HCEC 1CT (cell line): ENCODE measurements at places on chromosomes 12 and 14.

DNA sequence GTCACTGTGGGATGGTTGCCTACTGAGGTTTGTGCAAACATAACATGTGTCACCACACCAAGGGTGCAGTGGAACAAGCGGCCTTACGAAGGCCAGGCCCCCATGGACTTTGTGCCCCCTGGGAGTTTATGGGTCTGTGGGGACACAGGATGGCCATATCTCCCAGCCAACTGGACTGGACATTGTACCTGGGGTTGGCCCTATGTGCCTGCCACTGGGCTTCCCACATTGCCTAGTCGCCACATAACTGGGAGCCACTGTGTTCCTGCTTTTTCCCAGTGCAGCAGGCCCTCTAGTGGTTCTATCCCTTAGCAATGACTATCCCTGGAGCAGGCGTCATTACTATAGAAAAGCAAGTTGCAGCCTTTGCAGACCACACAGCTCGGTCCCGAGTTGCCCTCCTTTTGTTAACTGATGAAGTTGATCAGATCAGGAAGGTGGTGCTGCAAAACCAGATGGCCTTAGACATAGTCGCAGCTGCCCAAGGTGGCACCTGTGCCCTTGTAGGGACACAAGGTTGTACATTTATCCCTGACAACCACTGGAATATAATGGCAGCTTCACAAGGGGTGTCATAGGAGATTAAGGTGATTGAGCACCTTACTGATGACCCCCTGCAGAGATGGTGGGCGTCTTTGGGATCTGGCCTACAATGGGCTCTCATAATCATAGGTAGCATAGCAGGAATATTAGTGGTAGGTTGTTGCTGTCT is 15.2 kb upstream of the RNASE12 start:
- peak; percentile 31 for DNase-seq

DNA sequence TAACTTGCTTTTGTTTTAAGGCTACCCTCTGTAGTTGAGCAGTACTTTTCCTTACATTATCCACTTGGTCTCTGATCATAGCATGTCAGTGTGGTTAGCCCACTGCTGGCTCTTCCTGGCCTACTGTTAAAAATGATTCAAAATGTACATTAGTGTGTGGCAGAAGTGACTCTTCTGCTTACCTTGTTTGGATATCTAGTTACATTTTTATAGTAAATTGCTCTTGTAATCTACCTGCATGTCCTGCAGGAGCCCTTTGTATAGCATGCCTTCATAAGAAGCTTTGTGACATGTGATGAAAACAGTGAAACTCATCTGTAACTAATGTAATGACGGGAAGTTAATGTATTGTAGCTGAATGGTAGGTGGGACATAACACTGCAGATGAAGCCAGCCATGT is 8.1 kb downstream of the SPATS2 start:
- DNase-seq: no peak

DNA sequence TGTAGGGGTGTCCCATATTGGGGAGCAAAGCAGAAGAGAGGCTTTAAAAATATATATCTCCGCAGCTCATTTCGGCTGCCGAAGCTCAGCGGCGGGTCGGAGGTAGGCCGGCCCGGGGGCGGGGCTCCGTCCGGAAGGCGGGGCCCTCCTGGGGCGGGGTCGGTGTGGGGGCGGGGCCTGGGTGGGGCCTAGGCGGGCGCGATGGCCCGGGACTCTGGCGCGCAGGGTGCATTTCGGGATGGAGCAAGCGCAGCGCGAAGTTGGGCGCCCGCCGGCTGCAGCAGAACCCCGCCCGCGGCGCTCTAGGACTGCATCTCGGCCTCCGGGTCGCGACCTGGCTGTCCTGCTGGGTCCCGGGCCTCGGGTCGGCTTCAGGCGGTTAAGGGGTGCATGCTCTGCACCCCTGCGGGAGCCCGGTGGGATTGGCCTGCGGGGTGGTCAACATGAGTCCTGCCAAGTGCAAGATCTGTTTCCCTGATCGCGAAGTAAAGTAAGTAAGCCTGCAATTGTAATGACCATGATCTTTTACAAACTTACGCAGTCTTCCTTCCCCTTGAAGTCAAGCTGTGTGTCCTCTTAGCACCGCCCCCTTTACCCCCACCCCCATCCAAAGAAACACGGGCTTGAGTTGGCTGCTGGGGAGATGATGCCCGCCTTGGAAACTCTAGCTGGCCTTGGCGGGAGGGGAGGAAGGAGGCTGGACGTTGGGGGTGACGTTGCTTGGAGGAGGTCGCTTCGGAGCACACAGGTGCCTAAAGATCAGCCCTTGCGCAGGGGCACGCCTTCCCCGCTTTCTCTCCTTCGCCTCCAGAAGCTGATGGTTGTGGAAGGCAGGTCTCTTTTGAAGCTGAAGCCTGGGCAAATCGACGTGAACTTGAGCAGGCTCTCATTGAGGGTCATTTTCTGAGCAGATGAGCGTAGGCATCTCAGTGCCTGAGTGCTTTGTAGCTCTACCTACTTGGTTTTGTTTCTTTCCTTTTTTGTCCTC is 38.4 kb downstream of the ACACB start:
- peak; percentile 59 for DNase-seq

DNA sequence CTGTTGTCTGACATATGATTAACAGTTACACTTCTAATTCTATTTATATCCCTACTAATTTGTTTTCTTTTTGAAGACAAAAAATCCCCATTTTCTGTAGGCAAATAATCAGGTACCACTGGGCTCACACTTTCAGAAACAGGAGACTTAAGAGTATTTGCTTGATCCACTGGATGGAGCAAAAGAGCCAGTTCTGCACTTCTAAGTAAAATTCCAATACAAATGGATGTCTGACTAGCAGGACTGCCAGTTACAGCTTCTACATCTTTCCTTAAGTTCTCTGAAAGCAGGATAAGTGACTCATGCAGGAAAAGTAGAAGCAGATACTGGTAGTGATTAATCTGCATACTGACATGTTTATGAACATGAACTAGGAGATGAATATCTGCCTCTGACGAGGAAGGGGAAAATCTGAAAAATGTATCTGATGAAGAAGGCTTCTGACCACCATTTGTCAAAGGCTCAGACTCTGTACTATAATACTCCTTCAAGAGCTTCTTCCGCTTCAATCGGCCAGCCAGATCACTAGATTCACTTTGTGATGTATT is 73.8 kb upstream of the ANKS1B start:
- peak; percentile 94 for DNase-seq

DNA sequence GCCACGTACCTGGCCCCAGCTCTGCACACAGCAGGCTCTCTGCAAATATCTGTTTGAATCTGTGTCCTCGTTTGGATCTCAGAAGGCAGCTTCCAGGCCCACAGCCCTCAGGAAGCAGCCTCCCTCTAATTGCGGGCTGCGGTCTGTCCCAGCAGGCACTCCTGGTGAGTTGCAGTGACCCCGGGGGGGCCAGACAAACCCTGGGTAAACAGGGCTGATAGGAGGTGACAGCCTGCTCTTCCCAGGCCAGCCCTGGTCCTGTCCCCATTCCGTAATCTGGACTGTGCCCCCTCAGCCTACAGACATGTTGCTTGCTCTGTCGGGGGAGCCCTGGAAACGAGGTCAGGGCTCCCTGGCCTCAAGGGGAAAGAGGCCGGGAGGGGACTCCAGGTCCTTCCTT is 2.0 kb downstream of the FOXN4 start:
- DNase-seq: no peak

DNA sequence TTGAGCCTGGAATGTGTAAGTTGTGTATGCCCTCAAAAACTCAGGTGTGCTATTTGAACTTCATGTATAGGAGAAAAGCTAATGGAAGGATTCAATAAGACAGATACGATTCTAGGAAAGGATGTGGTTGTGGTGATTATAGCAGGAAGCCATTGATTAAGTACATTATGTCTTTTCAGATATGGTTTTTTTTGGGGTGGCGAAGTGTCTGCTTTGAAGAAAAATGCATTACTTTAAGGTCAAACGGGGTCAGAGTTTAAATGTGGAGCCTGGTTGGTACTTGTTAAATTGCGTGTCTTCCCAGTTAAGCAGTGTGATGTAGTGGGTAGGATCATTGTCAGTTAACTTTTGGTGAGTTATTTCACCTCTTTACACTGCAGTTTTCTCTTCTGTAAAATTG is 13.0 kb upstream of the NUP107 start:
- DNase-seq: no peak

GRCh38 chr12:42235426-42235825 is 2.6 kb downstream of the YAF2 start:
- DNase-seq: no peak

DNA sequence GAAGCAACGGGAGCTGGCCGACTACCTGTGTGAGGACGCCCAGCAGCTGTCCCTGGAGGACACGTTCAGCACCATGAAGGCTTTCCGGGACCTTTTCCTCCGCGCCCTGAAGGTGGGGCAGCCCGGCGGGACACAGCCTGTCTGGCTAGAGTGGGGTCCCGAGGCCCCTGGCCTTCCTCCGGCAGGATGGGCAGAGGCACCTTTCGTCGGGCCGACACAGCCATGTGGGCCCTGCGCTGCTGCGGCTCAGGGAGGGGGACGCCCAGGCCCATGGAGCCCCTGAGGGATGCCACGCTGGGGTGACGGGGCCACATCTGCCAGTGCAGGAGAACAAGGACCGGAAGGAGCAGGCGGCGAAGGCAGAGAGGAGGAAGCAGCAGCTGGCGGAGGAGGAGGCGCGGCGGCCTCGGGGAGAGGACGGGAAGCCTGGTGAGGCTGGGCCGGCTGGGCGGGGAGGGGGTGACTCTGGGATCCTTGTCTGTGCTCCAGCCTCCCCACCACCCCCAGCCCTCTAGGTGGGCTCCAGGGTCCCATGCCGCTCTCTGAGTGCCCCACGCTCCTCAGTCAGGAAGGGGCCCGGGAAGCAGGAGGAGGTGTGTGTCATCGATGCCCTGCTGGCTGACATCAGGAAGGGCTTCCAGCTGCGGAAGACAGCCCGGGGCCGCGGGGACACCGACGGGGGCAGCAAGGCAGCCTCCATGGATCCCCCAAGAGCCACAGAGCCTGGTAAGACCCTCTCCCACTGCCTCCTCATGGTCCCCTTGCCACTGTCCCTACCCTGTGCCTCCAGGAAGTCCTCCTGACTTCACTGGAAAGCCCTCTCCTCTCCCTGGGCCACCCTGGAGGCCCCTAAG is 10.9 kb upstream of the ADSS1 start:
- no peak for DNase-seq

DNA sequence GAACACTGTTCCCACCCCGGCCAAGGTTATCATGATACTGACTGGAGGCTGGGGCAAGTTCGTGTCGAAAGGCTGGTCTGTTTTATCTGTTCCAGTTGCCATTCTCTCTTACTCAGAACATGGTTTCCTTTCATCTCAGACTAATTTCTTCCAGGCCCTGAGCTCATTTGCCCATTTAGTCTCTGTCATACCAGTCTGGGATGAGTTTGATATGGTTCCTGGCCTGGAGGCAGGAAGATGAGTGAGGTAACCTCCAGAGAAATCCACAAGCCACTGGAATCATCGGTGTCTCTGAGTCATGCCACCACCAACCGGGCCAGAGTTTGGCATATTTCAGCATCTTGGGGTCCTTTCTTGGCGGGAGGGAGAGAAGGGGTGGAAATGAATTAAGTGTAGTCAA is 114.7 kb downstream of the NTF3 start:
- DNase-seq: no peak

GRCh38 chr12:126342866-126343265 is 1277.6 kb downstream of the AACS start:
- DNase-seq: no peak

GRCh38 chr12:115990241-115990640 is 287.3 kb downstream of the MED13L start:
- DNase-seq: no peak

DNA sequence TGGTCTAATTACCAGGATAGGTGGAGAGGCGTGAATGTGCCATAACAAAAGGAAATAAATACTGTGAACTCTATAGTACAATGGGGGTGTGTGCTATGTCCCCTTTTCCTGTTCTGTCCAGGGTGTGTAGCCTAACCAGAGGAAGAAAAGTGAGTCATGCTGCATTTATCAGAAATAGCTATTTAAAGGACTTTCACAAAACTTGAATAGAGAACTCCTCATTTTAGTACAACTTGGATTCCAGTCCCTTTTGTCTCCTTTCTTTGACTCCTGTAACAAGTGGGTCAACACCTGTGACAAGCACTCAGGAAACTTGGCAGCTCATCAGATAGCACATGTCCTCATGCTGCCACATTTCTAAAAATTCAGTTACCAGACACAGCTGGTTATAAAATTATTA is 123.4 kb downstream of the CCDC91 start:
- peak; percentile 47 for DNase-seq

GRCh38 chr12:105225505-105226015 is 10.4 kb downstream of the APPL2 start:
- no peak for DNase-seq

- DNase-seq: no peak
These were observed 586 bp downstream of the TTC6 start for GRCh38 chr14:37595809-37596621.

- peak; percentile 84 for DNase-seq
These were observed 153.9 kb downstream of the PRKCH start for GRCh38 chr14:61475316-61475715.

DNA sequence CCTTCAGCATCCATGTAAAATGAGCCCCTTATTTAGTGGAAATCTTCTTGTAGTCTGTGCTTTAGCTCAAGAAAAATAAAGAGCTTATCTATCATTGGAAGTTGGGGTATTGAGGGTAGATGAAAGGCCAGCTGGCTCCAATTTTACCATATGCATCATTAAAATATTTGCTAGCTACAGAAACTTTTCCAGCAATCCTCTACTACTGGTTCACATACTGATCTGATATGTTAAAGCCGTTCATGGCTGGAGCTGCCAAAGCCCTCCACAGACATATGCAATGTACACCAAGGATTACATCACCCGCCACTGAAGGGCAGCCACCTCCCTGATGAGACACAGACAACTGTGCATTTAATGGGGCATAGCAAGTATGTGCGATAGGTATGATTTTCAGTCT is 1205.3 kb downstream of the GALC start:
- peak; percentile 33 for DNase-seq

GRCh38 chr12:9751204-9752144 is 9.2 kb downstream of the CD69 start:
- peak; percentile 59 for DNase-seq

DNA sequence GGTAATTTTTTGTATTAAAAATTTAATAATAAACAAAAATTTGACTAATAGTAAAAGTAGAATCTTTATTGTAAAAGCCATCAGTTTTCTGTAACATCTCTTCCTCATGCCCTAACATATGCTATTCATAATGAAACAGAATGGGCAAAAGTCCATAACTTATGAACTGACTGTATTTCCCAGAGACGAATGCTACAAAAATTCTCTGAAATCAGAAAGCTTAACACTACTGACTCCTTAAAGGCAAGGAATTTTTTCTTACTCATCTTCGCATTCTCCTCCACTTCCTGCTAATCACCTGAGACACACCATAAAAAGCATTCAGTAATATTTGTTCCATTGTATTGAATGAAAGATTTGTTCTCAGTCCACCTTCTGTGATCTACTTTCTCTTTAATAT is 17.6 kb downstream of the MON2 start:
- DNase-seq: no peak

- DNase-seq: no peak
These were observed 55.4 kb upstream of the FUT8 start for GRCh38 chr14:65357113-65357512.

- DNase-seq: no peak
These were observed 41.0 kb upstream of the RGS6 start for GRCh38 chr14:71891185-71891584.

GRCh38 chr12:49531745-49532144 is 7.1 kb upstream of the KCNH3 start:
- no peak for DNase-seq

GRCh38 chr14:21702316-21702715 is 28.7 kb upstream of the OR4E1 start:
- DNase-seq: no peak
